ENCODE measurements at places on chromosomes 4 and X.

- DNase-seq, result no peak
These were observed 98.3 kb upstream of the MAOA start for GRCh38 chrX:43557792-43558191.

- DNase-seq, result no peak
These were observed 17.7 kb downstream of the PCDH18 start for GRCh38 chr4:137514406-137515111.

- DNase-seq, result no peak
These were observed 191.7 kb upstream of the RASGEF1B start for GRCh38 chr4:81663368-81663767.

GRCh38 chr4:153655002-153655541 is 29.0 kb upstream of the TLR2 start:
- no peak for DNase-seq

- DNase-seq, result no peak
These were observed 535.1 kb downstream of the FAT4 start for GRCh38 chr4:125849869-125850268.

DNA sequence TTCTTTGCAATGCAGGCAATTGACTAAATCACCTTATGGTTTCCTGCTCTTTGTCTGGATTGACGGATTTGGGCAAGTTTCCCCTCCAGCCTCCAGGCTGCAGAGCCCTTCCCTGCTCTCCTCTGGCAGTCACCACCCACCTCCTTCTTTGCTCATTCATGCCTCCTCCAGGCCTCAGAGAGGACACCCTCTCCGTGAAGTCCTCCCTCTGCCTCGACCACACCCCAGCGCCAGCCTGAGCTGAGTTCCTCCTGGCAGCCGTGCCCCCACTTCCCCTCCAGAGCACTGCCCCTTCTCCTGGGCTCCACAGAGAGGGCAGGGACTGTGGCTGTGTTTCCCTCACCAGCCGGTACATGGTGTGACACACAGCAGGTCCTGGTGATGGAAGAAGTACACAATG is 53.7 kb downstream of the DCTD start:
- no peak for DNase-seq

Measured in vagina (tissue), 2 donors.